ENCODE measurements at places on chromosomes 11 and 22.

DNA sequence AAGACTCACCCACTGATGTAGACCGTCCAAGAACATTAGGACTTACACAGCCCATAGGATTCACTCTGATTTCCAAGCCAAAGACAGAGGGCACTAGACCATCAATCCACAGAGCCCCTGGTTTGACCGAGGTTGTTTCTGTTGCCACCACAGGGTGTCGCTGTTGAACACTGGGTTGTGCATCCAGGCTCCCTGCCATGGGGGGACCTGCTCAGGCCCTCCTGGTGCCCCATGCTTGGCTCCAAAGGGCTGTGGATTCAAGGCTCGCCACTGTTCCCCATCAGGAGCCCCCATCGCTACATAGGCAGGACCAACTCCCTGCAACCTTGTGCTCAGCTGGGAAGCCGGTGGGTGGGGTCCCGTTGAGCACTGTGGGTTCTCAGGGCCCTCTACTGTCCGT lies 128.0 kb upstream of the ANO1 start:
- peak; percentile 50 for DNase-seq

- DNase-seq, result no peak
These were observed 733.7 kb downstream of the NELL1 start for GRCh38 chr11:21403069-21403468.

DNA sequence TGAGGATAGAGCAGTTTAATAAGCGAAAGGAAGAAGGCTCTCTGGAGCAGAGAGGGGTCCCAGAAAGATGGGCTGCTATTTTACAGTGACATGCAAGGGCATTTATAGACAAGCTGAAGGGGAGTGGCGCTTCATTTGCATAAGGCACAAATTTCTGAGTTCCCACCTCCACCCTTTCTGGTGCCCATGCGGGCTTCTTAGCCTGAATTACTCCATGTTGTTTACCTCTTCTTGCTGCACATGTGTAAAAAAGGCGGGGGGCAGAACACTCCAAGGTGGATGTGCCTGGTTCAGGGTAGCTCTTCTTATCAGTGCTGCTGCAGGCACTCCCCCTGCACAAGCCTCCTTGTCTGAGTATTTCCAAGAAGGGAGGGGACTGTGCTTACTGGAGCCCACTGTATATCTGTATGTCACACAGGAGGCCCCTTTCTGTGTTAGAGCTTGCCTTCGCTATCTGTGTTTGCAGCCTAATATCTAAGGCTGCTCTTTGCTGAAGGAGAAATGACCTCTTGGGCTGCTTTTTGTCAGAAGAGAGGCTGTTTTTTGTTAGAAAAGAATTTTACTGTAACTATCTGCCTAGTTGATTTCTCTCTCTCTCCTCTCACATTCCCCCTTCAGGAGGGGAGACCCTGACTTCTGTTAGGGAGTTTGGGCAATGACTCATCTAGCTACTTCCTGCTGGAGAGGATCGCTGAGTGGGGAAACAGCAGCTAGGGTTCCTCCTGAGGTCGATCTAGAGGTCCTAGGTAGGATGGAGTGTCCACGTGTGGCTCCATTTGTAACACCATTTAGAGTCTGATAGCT lies 1057.0 kb upstream of the CNTN5 start:
- no peak for DNase-seq

- no peak for DNase-seq
These were observed at the start of gene C11orf52 for GRCh38 chr11:111918390-111919256. Gene C11orf52, plus strand, starts transcription at chr11:111918913. Its CDS starts 60 bp downstream, at chr11:111918973.

DNA sequence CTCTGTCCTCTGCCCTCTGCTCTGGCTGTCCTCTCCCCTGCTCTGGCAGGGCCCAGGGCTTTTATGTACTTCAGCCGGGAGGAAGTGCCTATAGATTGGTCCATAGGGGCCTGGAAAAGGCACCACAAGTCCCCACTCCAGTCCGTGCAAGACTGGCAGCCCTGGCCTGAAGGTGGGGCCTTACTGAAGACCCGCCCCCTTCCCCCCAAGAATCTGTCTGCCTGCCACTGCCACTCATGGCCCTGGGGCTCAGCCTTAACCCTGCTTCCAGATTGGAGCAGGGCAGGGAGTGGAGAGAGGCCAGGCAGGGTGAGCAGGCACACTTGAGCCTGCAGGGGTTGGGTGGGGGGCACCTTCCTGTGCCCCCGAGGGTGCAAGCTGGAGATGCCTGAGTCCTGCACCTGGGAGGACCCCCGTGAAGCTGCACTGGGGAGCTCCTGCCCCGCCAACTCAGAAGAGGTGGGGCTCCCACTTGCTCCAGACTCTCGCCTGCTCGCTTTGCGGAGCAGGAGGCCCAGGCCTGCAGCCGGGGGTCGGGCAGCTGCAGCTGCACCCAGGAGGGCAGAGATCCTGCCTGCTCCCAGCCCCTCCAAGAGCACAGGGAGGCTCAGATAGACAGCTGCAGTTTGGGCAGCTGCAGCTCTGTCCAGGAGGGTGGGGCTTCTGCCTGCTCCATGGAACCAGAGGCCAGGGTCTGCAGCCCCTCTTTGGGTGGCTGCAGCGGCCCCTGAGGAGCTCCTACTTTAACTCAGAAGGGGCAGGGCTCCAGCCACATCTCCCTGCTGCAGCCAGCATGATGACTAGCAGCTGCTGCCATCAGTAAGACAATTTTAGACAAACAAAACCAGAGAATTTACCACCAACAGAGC lies 51.0 kb upstream of the SC5D start:
- no peak for DNase-seq

DNA sequence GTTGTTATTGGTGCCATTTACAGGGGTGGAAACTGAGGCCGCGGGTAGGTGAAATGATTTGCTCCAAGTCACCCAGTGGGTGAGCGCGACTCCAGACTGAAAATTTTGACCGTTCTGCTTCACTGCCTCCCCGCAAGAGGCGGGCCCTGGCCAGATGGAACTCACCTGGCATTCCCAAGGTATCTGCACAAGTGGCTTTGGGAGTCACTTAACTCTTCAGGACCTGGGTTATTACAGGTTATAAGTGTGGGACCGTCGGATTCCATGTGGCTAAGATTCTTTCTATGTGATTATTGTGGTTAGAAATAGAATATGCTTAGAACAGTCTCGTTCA lies 598 bp downstream of the CABIN1 start:
- DNase-seq, result no peak

- no peak for DNase-seq
These were observed 42.3 kb upstream of the SLC25A1 start for GRCh38 chr22:19220867-19221266.

DNA sequence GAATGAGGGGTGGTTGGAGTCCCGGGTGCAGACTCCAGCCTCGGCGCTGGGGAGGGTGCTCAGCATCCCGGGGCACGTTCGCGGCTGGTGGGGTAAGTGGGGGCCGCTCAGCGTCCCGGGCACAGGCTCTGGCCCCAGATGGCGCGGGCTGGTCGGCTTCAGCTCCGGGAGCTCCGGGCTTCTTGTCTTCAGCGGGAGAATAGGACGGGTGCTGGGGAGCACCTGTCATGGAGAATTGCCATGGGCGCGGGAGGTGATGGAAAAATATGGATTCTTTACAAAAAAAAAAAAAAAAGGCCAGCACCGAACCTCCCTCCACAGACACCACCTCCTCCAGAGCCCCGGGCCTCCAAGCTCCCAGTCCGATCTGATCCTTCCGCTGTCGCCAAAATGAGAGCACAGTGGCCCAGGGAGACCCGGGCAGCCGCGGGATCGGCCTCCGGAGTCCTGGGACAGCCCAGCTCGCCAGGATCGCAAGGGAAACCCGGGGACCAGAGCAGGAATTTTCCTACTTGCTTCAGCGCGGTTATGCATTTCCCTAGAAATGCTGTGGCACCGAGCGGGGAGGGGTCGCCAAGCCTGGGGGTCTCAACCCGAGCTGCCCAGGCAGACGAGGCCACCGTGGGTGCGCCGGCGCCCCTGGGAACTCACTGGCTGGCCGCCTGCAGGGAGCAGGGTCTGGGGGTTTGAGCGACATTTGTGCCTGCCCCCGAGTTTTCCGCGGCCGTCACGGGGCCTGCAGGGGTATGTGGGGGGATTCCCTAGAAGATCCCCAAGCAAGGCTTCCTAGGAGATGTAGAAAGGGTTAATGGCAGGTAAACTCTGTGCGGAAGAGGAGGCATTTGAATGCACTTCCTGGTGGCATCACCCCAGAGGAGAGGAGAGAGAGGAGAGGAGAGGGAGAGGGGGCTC lies 1336.9 kb downstream of the BRD1 start:
- DNase-seq, result peak; percentile 61

GRCh38 chr11:86625981-86626380 lies 46.4 kb downstream of the ME3 start:
- no peak for DNase-seq

DNA sequence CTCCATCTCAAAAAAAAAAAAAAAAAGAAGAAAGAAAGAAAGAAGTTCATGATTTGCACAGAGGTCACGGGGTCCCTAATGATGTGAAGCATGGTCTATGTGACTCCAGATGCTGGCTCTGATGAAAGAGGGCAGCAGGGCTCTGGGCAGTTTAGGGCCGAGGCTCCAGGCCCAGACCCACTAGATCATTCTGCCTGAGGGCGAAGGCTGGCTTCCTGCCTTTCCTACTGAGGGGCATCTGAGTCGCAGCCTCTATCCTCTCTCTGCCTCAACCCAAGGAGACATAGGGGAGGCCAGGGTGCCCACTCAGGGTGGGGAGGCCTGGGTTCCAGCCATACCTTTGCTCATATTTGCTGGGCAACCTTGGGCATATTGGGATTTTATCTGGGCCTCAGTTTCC lies 4.8 kb downstream of the SLC35E4 start:
- no peak for DNase-seq

DNA sequence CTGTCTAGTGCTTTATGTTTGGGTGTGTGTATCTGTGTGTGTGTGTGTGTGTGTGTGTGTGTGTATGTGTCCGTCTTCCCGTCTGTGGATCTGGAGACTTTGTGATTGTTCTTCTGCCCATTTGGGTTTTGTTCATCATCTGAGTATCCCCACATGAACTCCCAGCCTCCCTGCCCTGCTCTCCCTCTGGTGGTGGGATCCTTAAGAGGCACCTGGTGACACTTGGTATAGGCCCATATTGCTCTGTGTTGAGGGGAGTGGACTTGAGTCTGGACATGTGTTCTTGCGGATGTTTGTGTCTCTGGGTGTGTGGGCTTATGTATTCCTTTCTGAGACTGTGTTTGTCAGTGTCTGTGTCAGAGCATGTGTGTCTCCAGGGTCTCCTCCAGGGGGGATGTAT lies 15.3 kb downstream of the RCOR2 start:
- DNase-seq, result no peak

DNA sequence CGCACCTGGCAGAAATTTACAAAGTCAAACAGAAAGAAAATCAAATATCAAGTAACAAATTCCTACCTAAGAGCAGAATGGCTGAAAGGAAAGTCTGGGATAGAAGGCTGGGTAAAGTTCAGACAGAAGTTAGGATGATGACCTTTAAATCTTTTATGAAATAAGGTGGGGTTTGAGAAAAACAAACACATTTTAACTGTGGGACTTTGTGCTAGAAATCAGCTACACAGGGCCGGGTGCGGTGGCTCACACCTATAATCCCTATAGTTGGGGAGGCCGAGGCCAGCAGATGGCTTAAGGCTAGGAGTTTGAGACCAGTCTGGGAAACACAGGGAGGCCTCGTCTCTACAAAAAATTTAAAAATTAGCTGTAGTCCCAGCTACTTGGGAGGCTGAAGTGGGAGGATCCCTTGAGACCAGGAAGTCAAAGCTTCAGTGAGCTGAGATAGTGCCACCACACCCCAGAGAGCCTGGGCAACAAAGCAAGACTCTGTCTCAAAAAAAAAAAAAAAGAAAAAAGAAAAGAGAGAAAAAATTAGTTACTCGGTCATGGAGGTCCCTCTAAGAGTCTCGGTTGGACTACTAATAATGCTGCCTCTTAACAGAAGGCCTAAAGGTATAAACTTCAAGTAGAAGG lies 119.7 kb upstream of the BID start:
- DNase-seq, result no peak

GRCh38 chr11:108697872-108698473 lies 33.1 kb downstream of the DDX10 start:
- DNase-seq, result no peak

- no peak for DNase-seq
These were observed 860 bp downstream of the PRMT3 start for GRCh38 chr11:20388096-20389055.

DNA sequence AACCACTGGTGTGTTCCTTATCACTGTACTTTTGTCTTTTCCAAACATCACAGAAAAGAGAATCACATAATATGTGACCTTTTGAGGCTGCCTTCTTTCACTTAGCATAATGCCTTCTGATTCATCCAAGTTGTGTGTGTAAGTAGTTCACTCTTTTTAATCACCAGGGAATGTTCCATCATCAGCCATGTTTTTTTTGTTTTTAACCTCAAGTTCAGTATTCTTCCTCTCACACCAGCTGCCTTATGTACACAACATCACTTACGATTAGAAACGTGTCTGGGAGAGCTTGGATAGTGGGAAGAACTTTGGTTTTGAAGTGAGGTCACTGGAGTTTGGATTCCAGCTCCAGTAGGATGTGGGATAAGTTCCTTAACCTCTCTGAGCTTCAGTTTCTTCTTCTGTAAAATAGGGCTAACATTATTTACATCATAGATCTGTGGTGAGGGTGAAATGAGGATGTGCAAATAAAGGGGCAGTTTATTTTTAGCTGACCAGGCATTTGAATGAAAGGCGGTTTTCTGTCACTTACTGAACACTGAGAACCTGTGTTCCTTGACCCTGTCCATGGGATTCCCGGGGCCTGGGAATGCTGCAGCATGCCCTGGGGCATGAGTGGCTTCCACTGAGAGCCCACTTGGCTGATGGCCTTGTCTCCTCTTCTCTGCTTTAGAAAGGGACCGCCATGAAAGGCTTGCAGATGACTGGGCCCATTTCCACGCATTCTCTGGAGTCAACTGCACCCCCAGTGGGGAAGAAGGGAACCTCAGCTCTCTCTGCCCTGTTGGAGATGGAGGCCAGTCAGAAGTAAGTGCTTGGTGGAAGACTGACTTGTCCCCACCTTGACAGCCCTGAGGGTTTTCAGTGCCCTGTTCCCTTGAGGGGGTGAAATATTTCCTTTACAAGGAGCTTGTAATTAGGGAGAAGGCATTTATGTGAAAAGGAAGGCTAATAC lies 92.6 kb downstream of the DEPDC5 start:
- no peak for DNase-seq
